ENCODE measurements at places on chromosomes 7 and 10. TPM values are rescaled to one million over a fixed set of nuclear protein-coding genes. Genes with fewer than 3 reads are reported as not detected.
A peak's percentile ranks its signal among the peaks of the same experiment; 100 is the strongest.

DNA sequence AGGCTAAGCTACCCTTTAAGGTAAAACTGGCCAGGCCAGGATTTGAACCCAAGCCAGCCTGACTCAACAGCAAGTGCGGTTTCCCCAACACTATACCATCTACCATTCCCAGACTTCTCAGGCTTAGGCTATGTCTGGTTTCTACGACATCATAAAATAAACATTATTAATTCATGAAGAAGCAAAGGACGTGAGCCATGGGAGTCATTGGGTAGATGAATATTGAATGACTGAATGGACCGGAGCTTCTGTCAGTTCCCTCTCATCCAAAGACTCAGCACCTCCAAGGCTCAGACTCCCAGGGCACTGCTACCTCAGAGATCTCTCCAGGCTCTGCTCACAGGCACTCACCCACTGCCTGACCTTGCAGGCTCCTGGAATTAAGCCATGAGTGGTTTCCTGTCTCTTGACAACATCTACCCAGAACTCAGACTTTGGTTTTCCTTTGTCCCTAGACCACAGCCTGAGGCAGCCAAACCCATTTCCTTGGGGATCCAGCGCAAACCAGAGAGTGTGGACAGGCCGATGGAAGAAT is 64.6 kb upstream of the STEAP1B start:
- no peak for DNase-seq

ADRB1 gene
- total RNA-seq: 1.6 TPM

DNA sequence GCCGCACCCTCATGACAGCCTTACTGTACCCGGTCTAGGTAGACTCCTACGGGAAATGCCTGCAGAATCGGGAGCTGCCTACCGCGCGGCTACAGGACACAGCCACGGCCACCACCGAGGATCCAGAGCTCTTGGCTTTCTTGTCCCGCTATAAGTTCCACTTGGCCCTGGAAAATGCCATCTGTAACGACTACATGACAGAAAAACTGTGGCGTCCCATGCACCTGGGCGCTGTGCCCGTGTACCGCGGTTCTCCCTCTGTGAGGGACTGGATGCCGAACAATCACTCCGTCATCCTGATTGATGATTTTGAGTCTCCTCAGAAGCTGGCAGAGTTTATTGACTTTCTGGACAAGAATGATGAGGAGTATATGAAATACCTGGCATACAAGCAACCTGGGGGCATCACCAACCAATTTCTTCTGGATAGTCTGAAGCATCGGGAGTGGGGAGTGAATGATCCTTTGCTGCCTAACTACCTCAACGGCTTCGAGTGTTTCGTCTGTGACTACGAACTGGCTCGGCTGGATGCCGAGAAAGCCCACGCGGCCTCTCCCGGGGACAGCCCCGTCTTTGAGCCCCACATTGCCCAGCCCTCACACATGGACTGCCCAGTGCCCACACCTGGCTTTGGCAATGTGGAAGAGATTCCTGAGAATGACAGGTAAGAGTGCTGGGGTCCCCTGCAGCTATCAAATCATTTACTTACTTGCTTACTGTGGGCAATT is 8.5 kb upstream of the CHCHD1 start:
- DNase-seq: no peak

CFAP58 gene
- total RNA-seq: 0.45 TPM

C10orf143 gene
- total RNA-seq: 0.82 TPM

BTAF1 gene
- 62.3 TPM for total RNA-seq

LRRC4 gene
- total RNA-seq: 21.4 TPM

BICC1 gene
- total RNA-seq: 6.4 TPM

DNA sequence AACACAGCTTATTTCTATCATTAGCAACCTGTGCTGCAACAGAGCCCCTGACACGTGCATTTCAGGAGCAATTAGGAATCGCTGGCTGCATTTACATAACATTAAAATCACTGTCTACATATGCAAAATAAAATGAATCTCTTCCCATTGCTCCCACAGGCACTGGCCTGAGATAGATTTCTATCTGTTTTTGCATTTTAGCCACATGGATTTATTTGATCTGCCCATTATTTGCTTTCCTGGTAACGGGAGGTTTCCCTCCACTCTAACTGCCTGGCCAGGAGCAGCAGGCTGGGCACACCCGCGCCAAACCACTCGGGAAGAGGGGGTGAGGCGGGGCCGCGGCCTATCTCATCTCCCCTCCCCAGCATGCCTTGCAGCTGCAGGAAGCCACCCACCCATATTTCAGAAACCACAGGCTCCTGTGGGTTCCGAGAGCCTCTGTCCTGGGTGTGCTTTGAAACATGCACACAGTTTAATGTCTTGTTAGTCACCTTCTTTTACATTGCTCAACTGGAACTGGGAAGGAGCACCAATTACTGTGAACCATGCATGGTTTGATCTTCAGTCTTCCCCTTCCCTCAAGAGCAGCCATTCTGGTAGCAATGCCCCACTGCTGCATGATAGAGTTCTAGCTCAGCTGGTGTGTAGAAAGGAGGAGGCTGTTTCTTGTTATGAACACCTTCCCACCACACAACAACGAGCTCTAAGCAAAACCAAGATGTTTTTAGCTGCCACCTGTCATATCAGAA is 37.7 kb upstream of the IKZF1 start:
- DNase-seq: no peak

- no peak for DNase-seq
These were observed 27.3 kb upstream of the PWWP2B start for GRCh38 chr10:132369636-132370185.

LEP gene
- total RNA-seq: 0.09 TPM

GRCh38 chr10:114406455-114406854 is 2.2 kb upstream of the AFAP1L2 start:
- no peak for DNase-seq

DNA sequence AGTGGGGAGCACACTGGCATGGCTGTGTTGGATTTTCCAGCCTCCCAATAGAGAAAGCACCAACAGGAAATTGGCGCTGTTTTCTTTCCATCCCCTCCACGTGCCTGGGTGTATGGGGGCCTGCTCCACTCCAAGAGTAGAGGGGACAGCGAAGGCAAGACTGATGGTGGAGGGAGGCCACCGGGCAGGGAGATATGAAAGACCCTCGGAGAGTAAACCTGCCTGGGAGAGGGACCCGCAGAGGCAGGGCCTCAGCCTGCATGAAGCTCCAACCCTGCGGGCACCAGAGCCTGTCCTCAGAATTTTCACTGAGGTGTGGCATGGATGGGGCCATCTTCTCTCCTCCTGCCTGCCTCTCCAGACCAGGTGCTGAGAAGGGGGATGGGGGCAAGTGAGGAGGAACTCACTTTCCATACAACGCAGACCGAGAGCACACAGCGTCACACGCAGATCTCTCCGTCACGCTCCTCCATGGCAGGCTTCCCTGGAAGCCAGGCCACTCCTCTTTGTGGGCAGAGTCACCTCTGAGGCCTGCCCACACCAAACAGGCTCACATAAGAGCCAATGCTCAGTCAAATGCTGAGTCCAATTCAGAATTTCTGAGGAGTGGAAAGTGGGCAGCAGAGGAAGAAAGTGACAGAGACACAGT is 18.8 kb downstream of the ANXA11 start:
- DNase-seq: no peak

SYNPO2L gene
- total RNA-seq: not detected

DNA sequence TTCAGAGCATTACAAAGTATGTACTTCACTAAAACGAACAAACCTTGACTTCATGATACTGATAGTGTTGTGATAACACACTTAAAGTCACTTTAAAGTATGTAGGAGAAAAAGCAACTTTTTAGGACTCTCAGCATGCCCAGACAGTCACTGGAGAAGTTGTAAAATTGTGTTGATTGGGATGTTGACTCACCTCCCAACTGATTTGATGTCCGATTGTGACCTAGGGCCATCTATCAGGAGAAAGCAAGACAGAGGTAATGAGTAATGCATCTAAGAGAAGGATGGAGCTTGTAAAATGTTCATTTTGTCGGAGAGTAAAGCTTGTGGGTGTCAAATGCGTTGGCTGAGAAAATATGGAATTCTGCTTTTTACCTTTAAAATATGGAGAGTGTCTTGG is 135.4 kb upstream of the SEMA3D start:
- DNase-seq: no peak

GRCh38 chr10:43817368-43817767 is 168.7 kb upstream of the ZNF32 start:
- DNase-seq: no peak

STOX1 gene
- 16.2 TPM for total RNA-seq

EIF5AL1 gene
- 0.09 TPM for total RNA-seq

GRCh38 chr7:50397320-50397970 is 52.7 kb downstream of the FIGNL1 start:
- DNase-seq: no peak

- peak; percentile 52 for DNase-seq
These were observed 11.2 kb downstream of the CTBP2 start for GRCh38 chr10:125149036-125149679.

GRCh38 chr10:28570598-28570997 is 37.7 kb downstream of the WAC start:
- DNase-seq: no peak

GPRIN2 gene
- total RNA-seq: 32.0 TPM

GRCh38 chr7:37598824-37599223 is 84.7 kb upstream of the GPR141 start:
- no peak for DNase-seq

GRCh38 chr7:141071855-141072547 is 1.9 kb upstream of the TMEM178B start:
- DNase-seq: peak; percentile 44

LDB3 gene
- total RNA-seq: 0.27 TPM

- DNase-seq: no peak
These were observed 38.7 kb downstream of the CACNB2 start for GRCh38 chr10:18178854-18179483.

DNA sequence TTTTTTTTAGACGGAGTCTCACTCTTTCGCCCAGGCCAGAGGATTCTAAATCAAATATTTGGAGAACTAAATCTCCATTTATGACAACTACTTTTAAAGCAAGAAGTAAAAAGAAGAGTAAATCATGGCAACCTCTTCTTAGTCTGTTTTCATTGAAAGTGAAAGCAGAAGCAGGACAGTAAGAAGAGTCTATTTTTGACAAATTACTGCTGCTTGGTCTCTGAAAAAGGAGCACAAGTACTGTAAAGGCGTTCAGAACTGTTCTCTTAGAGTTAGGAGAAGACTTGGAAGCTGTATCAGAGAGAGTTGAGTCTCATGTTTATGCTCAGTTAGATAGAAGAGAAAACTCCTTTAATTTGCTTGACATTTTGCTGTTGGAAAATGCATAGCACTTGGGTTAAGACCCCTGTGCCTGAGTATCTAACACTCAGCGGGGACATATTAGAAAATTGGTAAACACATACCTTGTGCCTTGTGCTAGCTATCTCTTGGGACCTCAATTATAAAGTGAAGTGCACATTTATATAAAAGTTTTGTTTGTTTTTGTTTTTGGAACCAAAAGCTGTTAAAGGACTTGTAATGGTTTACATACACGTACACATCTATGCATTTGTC is 433.0 kb downstream of the ANKRD7 start:
- DNase-seq: no peak

GRCh38 chr7:155310425-155311114 is 12.9 kb downstream of the INSIG1 start:
- DNase-seq: no peak

CTAGE8 gene
- not detected for total RNA-seq

DNA sequence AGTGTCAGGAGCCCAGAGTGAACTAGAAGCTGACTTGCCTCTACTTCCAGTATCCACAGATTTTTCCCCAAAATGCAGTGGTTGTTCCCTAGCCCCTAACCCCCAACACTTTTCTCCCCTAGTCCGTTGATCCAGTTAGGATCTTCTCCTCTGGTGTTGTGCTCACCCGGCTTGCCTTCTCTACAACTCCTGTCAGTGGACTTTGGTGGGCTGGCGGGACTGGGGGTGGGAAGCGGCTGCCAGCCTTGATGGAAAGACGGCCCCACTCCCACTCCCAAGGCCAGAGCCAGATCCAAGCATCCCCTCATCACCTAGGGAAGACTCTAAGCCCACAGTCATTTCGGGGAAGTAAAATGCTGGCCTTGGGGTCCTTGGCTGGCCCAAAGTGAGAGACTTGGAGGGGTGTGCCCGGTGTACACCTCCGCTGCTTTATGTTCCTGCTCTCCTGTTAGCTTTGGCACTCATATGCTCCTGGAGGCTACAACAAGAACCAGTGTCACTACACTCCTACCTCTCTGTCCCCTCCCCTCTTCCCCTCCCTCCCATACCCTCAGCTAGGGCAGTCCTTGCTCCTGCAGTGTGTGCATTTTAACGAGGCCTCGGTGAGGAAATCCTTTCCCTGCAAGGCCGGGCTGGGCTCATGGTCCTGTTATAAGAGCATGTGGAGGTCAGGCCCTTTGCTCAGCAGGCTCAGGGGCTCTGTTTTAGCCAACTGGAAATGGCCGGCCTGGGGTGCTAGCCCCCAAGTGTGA is 930 bp upstream of the HOXA10 start:
- no peak for DNase-seq
